Stimulated activated CD4-positive, alpha-beta T cell treated with anti-CD3 and anti-CD28 coated beads, TNF-alpha, amount 100 ng/mL, for 1 hour (primary cell): ENCODE measurements at places on chromosomes 13 and 19.
A peak's percentile ranks its signal among the peaks of the same experiment; 100 is the strongest.

- no peak for DNase-seq
These were observed 9.1 kb upstream of the PNMA8A start for GRCh38 chr19:46480415-46480814.

DNA sequence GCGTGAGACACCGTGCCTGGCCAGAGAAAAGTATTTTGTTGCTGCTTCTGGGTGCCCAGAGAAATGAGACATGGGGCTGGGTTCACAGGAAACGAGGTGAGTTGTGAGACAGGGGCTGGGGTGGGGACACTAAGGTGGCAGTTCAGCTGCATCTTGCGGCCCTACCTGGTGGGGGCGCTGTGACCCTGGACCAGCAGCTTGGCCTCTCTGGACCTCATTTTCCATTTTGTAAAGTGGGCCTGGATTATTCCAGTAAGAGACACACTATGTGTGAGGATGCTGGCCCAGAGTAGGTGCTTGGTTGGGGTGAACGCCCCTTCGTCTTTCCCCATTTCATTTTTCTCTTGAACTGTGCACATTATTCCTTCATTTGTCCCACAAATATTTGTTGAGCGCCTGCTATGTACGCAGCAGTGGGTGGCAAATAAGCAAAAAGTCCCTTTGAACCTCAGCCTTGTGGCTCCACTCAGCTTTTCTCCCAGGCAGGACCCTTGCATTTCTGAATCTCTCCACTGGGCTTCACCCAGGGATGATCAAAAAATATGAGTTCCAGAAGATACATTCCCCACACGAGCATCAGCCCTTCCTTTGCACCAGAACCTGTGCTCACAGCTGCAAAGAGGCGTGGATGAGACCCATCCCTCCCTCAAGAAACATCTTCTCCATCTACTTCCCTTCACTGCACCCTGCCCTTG lies 26.6 kb upstream of the OR10H1 start:
- DNase-seq, result no peak

- DNase-seq, result no peak
These were observed 15.5 kb downstream of the KLF2 start for GRCh38 chr19:16340092-16340491.

DNA sequence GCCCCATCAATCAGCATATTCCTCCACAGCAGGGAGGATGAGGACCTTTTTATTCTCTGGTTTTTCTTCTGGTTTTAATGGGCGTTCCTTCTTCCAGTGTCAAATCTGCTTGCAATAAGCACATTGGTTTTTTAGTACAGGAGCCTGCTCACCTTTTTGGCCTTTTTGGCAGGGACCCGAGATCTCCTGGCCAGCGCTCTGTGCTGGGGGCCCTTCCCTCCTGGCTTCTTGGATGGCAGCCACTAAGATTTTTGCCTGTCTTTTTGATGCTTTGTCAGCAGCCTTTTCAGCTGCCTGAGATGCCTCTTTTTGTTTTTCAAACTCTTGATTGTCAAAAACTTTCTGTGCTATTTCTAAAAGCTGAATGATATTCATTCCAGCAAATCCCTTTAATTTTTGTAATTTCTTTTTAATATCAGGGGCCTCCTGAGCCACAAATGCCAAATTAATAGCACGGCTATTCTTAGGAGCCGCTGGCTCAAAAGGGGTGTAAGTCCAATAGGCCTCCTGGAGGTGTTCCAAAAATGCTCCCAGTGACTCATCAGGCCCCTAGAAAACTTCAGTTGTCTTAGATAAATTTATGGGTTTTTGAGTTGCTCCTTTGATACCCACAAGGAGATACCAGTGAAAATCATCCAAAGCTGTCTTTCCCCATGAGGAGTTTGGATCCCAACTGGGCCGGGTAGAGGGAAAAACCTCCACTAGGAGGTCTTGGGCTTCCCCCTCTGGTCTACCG lies 73.0 kb downstream of the ZNF100 start:
- DNase-seq, result no peak

GRCh38 chr19:5141129-5141849 lies 172.4 kb downstream of the KDM4B start:
- DNase-seq, result no peak

DNA sequence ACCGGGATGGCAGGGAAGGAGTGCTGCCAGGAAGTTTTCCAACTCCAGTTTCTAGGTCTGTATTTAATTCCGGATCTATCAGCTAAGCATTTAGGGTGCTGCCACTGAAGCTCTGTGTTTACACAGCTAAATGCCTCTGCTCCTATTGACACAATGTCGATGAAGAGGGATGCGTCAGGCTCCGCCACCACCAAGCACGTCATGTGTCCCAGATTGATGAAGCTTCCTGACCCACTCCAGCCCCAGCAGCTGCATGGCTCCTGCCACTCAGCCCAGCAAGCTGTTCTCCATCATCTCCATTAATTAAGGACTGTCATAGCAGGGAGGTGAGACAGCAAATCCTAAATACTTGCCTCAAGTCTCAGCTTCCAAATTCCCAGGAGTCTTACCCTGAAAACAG lies 435.2 kb upstream of the ZNF507 start:
- DNase-seq, result no peak

- no peak for DNase-seq
These were observed 34.0 kb downstream of the VAV1 start for GRCh38 chr19:6806488-6806887.

- DNase-seq, result peak; percentile 59
These were observed 6.7 kb upstream of the ERFL start for GRCh38 chr19:41934849-41935374.

GRCh38 chr19:45470762-45471081 lies 2.9 kb downstream of the FOSB start:
- no peak for DNase-seq
